ENCODE measurements at places on chromosomes 16 and 17. TPM values are rescaled to one million over a fixed set of nuclear protein-coding genes. Genes with fewer than 3 reads are reported as not detected.

The ITGB4 gene
- total RNA-seq, result 15.7 TPM

The MARVELD3 gene
- total RNA-seq, result 37.7 TPM

The GPT2 gene
- total RNA-seq, result 41.0 TPM

The HS3ST6 gene
- total RNA-seq, result not detected

DNA sequence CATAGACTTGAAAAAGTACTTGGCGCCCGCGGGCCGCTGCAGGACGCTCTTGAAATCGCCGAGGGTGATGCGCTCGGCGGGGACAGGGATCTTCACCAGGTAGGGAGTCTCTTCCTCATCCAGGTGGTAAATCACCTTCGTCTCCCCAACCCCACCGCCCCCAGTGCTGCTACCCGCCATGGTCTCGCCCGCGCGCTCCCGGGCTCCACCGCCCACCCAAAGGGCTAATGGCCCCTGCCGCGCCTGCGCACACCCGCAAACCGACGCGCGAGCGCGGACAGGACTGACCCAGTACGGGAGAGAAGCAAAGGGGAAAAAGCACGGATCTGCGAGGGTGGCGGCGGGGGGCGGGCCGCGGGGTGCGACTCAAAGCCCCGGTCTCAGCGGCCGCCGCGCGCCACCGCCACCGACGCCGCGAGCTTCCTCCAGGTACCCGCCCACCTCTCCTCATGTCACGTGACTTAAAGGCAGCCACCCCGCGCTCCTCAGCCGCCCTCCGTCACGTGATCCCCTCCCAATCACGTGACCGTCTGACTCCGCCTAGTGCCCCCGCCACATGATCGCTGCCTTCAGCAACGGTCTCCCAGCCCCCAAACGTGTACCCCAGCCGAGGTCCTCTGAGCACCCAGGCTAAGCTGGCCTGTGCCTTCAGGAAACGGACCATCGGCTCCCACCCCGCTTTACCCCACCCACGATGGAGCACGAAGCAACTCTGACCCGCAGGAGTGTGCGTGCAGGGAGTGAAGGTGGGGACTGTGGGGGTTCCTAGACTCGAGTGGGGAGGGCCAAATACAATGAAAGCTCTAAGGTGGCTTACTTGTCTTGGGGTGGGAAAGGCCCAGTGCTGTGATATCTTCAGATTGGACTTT lies at the start of gene DVL2:
Gene DVL2, minus strand, starts transcription at position 435 of the 869 bp plus-strand sequence. Its CDS starts 255 bp downstream, at position 180.
- peak within 1 kb of the TSS; percentile 88 for H3K4me3 ChIP-seq
- peak within 1 kb of the TSS; percentile 97 for H3K27ac ChIP-seq

DNA sequence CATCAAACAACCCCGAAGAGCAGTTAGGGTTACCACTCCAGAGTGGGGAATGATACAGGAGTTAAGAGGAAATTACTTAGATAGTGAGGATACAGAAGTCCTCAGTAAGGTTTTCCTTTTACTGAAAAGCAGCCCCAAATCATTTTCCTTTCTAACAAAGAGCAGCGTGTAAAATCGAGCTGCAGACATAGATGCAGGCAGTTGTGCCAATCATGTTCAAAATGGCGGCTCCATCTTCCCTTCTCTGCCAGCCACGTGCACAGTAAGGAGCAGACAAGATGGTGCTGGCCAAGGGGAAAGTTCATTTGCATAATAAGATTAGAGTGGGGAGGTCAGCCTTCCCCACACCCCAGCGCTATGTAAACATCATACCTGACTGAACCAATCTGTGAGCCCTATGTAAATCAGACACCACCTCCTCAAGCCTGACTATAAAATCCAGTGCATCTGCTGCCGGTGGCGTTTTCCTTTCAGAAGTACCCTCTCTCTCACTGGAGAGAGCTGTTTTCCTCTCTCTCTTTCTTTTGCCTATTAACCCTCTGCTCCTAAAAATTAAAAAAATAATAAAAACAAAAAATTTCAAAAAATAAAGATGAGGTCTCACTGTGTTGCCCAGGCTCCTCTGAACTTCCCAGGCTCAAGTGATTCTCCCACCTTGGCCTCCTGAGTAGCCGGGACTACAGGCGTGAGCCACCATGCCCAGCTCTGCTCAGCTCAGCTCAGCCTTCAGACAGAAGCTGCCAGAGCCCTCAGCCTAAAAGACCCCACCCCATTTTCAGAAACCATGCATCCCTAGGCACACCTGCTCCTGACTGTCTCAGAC lies 2.6 kb upstream of the SRL start:
- peak overlapping the region; percentile 50 for H3K27ac ChIP-seq
- H3K36me3 ChIP-seq, result no peaks in the 10 kb centered on the region
- H3K27me3 ChIP-seq, result no peaks in the 10 kb centered on the region
- peak; percentile 58 for DNase-seq
- H3K4me1 ChIP-seq, result peaks cover 8% of the 10 kb centered on the region

DNA sequence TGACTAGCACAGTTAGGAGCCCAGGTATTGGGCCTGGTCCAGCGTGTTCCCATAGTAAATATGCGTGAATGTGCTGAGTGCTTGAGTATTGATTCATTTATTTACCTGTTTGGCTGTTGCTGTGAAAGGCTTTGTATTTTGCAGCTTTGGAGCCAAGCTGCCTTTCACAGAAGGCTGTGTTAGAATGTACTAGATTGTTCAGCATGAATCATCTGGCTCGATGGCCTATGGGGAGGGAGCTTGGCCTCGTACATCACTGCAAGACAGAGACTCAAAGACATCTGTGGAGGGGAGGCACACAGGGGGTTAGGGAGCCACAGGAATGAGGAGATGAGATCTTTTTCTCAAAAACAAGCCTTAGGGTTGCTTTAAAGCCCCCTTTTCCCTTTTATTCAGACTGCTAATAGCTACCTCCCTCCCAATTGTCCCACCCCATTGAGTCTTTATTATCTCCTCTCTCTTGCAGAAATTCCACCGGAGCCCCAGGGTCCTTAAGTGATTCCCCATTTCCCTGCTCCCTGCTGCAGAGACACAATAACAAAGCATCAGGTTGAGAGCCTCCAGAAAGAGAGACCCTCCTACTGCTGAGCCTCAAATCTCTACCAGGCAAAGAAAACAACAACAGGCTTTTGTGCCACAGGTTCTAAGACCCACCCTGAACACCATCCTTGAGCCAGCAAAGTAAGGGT lies 307.2 kb downstream of the ABCC12 start:
- H3K4me1 ChIP-seq, result no peaks in the 10 kb centered on the region
- no peaks in the 10 kb centered on the region for H3K27me3 ChIP-seq
- no peak overlapping the region for H3K27ac ChIP-seq
- no peaks in the 10 kb centered on the region for H3K36me3 ChIP-seq
- DNase-seq, result no peak

GRCh38 chr17:60060474-60060873 lies 18.2 kb downstream of the HEATR6 start:
- no peak overlapping the region for H3K4me3 ChIP-seq
- peaks cover 8% of the 10 kb centered on the region for H3K36me3 ChIP-seq
- no peak for DNase-seq
- H3K27ac ChIP-seq, result no peak overlapping the region
- no peaks in the 10 kb centered on the region for H3K4me1 ChIP-seq

DNA sequence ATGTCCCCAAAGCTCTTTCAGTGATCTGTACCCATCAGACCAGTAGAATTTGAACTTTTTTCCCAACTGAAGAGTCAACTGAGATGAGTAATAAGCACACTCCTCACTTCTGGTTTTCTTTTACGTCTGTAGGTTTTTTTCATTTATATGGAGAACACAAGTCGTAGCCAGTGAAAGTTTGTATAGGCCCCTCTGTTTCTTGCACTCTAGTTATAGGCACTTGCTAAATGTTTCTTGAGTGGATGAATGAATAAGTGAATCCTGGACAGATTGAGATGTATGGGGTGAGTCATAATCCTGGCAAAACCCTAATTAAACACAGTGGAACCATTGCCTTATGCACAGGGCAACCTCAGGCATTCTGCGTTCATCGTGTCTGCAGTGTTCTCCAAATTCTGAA lies 193.7 kb upstream of the TBX2 start:
- H3K36me3 ChIP-seq, result no peaks in the 10 kb centered on the region
- peaks cover 42% of the 10 kb centered on the region for H3K4me1 ChIP-seq
- no peak overlapping the region for H3K4me3 ChIP-seq
- no peak for DNase-seq
- H3K27ac ChIP-seq, result no peak overlapping the region

DNA sequence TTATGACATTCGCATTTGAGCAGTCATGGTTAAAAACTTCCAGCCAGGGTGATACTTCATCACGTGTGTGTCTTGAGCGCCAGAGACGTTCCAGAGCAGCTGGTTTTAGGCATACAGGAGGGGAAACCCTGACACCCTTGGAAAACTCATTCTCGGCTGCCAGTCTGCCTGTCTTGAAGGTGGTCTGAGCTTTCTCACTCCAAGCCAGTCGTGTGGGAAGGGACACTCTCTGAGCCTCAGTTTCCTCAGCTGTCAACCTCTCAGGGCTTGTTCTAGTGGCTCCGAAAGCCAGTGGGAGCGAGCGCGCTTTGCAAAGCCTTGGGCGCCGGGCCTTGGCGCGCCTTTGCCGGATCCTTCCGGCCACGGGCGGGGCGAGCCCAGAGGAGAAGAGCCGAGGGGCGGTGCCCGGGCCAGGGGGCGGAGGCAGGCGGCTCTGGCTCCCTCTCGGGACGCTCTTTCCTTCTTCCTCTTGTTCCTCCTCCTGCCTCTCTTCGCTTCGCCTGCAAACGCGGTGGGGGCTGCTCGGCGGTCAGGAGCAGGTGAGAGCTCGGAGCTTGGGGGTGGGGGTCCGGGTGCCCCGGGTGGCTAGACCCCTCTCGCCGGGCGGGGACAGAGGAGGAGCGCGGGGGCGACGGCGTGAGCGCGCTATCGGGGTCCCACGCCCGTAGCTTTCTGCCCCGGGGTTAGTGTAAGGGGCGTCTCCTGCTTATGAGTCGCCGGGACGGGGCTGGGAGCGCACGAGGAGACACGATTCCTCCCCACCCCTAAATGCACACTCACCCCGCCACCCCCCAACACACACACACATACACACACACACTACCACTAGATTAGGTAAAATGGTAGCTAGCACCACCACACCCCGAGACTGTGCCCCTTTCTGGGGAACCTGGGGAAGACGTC lies at the start of gene LDAF1:
Gene LDAF1, plus strand, starts transcription at position 467 of the 903 bp plus-strand sequence. CDS start 2,509 bp downstream, outside the sequence.
- no peaks in the 10 kb centered on the region for H3K27me3 ChIP-seq
- H3K4me1 ChIP-seq, result peaks cover 14% of the 10 kb centered on the region
- DNase-seq, result peak; percentile 92
- peak within 1 kb of the TSS; percentile 33 for H3K27ac ChIP-seq
